Hematopoietic multipotent progenitor cell (in vitro differentiated cells): ENCODE measurements at places on chromosomes 2 and 18. TPM values are rescaled to one million over a fixed set of nuclear protein-coding genes. Genes with fewer than 3 reads are reported as not detected.

- DNase-seq: no peak
These were observed 39.9 kb downstream of the ARHGAP15 start for GRCh38 chr2:143169105-143169504.

The CIB4 gene
- not detected for total RNA-seq

The MREG gene
- 6.5 TPM for total RNA-seq

The CAPN13 gene
- total RNA-seq: under 0.01 TPM

The GRHL1 gene
- total RNA-seq: 0.54 TPM

DNA sequence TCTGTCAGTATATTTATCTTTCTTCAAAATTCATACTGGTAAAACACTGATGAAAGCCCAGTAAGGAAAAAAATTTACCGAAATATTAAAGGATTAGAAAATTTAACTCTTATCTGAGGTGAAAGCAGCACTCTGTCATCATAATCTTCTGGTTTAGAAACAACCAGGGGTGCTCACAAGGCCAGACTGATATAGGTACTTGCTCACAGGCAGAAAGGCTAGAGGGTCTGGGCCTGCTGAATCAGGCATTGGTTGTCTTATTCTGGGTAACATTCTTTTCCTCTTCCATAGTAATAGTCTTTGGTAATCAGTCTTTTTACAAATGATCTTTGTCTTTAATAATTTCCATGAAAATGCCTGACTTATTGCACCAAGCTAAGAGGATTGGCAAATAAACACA lies 221.4 kb upstream of the TFPI start:
- DNase-seq: no peak

DNA sequence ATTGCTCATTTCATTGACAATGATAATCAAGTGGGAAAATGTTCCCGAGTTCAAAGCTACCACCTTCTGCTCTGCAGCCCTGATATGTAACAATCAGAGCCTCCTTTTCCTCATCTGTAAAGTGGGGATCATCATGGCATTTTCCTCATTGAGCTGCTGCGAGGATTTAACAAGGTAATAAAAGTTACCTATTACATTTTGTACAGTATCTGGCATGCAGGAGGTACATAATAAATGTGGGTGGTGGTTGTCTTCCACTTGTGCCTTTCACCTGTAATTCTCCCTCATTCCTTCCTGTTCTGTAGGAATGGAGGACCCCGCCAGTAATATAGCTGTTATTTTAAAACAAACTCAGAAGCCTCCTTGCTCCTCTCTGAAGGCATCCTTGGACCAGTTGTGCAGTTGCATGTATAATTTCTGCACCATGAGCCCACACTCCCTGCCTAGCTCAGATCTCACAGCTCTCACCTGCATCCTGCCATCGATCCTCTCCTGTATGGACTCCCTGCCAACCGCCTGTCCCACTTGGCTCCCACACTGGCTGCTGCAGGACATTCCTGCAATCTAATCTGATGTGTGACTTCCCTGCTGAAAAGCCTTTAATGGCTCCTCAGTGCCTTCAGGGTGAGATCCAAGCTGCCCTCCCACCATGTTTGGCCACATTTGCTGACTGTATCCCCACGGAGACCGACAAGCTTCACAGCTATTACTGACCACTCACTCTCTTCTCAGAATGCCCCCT lies 350.4 kb downstream of the EN1 start:
- no peak for DNase-seq

- peak; percentile 39 for DNase-seq
These were observed 42.2 kb downstream of the CD302 start for GRCh38 chr2:159755788-159756187.

GRCh38 chr2:3532941-3533340 lies 13.6 kb upstream of the ADI1 start:
- DNase-seq: no peak

The CDH20 gene
- 0.27 TPM for total RNA-seq

DNA sequence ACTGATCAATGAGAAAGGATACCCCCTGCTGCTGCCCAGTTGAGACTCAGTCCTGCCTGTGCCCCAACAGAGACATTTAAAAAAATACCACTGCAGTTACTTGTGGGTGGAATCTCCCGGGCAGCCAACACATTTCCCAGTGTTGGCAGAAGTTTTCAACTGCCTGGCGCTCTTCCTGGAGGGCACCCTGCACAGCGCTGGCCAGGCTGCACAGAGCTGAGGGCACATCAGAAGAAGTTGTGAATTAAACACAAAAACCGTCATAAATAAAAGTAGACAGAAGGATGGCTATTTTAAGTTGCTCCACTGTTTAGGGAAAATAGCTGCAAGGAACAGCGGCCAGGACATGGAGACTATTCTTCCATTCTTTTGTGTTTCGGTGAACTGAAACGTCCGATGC lies 110.2 kb upstream of the THOC1 start:
- DNase-seq: no peak

GRCh38 chr2:17311771-17312511 lies 206.3 kb downstream of the RAD51AP2 start:
- DNase-seq: no peak

The CCDC141 gene
- total RNA-seq: 0.54 TPM

DNA sequence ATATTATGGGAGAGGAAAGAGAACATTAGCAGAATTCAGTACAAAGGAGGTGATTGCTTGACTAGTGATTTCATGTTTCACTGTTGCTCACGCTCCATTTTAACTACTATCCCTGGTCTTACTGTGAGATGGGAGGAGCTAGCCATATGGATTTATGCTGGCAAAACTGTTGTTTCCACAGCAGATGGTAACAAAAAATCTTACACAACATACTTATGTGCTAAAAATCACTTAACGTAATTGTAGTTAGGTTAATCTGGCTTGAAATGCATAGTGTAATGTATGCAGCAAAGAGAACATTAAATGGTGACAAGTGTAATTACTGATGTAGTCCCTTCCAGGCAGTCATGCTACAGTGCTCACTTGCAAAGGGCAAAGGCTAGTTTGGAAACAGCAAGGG lies 155.6 kb upstream of the LYPD1 start:
- DNase-seq: no peak

DNA sequence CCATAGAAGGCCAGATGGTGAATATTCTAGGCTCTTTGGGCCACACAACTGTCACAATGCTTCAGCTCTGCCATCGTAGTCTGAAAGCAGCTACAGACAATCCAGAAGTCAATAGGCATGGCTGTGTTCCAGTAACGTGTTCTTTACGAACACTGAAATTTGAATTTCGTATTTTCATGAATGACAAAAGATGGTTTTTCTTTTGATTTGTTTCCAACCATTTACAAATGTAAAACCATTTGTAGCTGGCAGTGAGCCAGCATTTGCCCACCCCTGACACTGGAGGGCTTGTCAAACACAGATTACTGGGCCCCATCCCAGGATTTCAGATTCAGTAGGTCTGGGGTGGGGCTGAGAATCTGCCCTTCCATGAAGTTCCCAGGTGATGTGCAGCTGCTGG lies 83.0 kb upstream of the ATG16L1 start:
- no peak for DNase-seq

DNA sequence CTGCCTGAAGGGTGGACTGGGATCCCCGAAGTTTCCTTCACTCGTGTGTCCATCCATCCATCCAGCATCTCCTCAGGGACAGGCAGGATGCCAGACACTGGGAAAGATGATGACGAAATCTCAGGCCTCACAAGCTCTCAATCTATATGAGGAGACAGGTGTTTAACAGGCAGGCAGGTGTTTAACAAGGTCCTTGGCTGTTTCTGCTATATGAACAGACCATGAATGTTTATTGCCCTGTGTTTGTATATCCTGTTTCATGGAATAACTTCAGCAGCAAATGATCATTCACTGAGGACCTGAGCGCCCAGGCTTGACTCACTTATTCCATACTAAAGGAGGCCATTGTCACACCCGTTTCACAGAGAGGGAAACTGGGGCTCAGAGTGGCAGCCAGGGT lies 685.8 kb upstream of the HS6ST1 start:
- no peak for DNase-seq

GRCh38 chr2:236677368-236677767 lies 107.7 kb downstream of the ACKR3 start:
- DNase-seq: no peak
